RKO (cell line): ENCODE measurements at places on chromosomes 16 and 17.

DNA sequence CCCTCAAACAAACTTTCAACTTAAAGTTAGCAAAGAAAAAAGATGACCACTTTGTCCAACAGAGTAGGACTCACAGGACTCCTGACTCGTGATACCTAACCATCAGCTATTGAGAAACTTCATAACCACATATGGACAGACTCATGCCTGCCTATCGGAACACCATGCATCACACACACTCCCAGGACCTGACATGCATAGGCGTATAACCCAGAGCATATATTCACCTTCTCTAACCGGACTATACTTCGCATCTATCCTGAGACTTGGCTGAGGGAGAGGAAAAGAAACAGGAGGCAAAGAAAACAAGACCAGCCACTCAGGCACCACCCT is 2.2 kb downstream of the PIP4K2B start:
- DNase-seq, result peak; percentile 46

DNA sequence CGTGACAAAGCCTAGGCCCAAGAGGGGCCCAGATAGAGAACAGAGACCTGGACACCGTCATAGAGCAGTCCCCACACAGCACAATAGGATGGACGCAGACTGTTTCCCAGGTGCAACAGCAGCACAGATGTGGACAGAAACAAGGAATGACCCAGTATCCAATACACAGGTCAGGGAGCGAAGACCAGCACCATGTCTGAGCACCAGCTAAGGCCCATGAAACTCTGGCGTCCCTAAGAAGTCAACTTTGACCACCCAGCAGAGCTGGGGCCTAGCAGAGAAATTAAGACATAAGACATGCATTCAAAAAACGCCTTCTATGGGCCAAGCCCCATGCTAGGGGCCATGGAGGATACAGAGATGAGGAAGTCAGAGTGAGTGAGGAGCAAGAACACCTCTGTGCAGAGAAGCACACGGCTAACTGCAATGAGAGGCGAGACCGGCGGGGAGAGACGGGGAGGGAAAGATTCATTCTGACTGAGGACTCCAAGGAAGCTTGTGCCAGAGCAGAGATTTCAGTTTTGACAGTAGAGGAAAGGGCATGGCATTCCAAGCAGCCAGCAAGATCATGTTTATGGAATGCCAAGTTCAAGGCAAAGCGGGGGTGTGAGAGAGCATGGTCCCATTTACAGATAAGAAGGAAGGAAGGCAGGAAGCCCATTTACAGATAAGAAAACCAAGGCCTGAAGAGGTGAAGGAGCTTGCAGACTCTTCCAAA is 50.8 kb downstream of the PITPNM3 start:
- no peak for DNase-seq

DNA sequence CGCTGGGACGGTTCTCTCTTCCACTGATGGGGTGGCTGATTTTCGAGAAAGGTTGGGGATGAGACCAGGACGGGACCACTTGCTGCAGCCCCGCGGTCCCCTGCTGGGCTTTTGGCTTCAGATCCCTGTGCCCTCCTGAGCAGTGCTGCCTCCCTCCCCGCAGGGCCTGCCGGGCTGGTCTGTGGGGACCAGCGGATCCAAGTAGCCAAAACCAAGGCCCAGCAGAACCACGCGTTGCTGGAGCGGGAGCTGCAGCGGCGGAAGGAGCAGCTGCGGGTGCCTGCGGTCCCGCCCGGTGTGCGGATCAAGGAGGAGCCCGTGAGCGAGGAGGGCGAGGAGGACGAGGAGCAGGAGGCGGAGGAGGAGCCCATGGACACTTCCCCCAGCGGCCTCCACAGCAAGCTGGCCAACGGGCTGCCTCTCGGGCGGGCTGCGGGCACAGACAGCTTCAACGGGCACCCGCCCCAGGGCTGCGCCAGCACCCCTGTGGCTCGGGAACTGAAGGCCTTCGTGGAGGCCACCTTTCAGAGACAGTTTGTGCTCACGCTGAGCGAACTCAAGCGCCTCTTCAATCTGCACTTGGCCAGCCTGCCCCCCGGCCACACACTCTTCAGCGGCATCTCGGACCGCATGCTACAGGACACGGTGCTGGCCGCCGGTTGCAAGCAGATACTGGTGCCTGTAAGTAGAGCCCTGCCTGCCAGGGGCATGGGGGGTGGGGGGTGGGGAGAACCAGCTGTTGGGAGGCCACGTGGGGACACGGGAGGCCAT is 28.6 kb downstream of the POLR3E start:
- no peak for DNase-seq

DNA sequence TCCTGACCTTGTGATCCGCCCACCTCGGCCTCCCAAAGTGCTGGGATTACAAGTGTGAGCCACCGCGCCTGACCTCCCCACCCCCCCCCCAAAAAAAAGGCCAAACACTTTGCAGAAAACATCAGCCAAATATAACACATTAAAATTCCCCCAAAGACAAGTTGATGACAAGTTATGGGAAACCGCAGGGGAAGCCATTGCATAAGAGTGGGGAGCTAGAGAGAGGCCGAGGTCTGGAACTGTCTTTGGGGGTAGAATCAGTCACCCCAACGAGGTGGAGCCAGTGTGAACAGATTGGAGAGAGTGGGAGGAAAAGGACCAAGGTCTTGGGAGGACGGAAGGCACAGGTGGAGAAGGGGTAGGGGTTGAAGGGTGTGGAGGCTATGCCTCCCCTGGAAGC is 2.8 kb downstream of the DRC3 start:
- DNase-seq, result no peak

- no peak for DNase-seq
Observed at GRCh38 chr17:66296289-66296725, 6.1 kb upstream of the PRKCA start.

DNA sequence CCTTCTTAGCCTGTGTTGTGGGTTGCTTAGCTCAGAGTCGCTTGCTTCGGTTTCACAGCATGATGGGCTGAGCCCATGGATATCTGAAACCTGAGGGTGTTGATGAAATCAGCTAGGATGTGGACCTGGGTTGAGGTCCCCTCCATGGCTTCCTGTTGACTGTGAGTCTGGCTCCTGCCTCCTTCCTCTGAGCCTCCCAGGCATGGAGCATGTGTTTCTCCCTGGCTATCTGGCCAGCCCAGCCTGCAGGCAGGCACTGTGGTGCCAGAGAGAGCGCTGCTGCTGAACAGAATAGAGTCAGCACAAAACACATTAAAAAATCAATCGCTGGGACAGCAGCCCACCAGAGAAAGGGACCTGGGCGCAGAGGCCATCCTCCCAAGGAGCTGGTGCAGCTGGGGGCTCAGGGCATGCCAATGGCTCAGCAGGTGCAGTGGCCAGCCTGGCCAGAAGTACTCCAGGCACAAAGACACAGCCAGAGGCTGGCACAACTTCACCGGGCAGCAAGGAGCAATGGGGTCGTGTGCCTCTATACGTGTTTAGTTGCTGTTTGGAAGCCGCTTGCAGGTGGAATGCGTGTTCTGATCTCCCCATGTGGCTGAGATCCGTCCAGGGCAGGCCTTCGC is 28.3 kb upstream of the GPRC5C start:
- DNase-seq, result no peak

GRCh38 chr16:66904428-66904845 is 14.2 kb downstream of the CDH16 start:
- no peak for DNase-seq

- DNase-seq, result peak; percentile 94
Observed at GRCh38 chr16:4614571-4615383, at the start of gene UBALD1. TSS of gene UBALD1 (minus strand) at chr16:4614888. CDS start at chr16:4614797, 91 bp downstream.

GRCh38 chr17:37106049-37106448 is 157.3 kb downstream of the AATF start:
- DNase-seq, result no peak

DNA sequence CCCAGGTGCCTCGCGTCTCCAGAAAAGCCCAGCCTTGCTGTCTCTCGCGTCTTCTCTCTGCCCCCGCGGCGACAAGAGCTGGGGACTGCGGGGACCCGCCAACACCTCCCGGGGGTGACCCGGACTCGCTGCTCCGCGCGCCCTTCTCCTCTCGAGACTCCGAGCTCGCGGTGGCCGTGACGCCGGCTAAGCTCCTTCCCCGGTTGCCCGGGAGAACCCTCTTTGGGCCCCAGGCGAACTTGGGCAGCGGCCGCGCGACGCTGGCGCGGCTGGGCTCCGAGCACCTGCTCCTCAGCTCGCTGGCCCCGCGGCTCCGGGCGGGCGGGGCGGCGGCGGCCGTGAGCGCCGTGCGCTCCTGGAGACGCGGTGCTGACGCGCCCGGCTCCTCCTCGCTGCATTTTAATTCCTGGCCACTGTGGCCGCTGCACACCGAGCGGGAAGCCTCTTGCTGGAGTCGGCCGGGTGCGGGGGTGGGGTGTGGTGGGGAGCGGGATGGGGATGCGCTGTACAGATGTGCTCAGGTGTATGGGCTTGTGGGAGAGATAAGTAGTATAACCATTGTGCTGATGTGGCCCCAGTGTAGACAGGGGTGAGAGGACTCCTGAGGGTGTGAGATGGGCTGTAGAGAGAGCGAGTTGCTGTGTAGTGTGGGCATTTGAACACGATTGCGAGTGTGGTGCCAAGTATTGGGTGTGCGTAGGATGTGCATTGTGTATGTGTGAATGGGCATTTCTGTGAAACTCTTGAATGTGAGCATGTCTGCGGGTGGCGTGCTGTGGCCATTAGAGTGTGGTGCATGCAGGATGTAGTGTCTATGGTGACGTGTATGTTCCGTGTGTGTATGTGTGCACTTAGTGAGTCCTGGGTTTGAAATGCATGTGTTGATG is at the start of gene ASIC2:
Gene ASIC2, minus strand, starts transcription at position 315 of the 887 bp plus-strand sequence.
- no peak for DNase-seq

DNA sequence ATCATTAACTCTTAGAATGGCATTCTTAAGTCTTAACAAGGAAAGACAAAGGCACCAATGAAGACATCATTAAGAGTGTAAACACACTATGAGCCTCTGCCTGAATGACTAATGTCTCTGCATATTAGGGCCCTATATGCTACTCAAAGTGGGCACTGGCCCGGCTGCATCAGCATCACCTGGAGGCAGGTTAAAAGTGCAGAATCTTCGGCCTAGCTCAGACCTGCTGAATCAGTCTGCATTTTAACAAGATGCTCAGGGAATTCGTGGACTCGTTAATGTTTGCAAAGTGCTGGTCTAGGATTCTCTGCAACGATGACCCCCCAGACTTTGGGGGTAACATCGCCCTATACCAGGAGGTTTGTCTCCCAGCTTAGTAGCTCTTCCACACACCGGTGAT is 6.7 kb downstream of the MPP3 start:
- DNase-seq, result no peak

DNA sequence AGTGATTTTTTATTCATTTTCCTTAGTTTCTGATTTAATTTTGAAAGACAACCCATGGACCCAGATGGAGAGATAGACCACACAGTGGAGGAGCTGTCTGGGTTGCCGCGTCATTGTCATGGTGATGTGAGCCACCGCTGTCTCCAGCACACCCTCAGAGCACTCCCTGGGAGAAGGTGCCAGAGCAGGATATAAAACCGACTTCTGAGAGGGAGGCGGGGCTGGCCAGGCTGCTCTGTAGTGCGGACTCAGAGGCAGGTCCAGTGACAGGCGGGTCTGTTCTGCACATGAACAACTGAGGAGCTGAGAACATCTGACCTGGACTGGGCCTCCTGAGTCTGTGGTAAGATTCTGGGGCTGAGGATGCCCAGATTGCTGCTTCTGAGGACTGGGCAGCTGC is 216.3 kb upstream of the NLRP1 start:
- DNase-seq, result no peak

GRCh38 chr17:40550608-40551007 is 14.7 kb downstream of the CCR7 start:
- DNase-seq, result no peak

DNA sequence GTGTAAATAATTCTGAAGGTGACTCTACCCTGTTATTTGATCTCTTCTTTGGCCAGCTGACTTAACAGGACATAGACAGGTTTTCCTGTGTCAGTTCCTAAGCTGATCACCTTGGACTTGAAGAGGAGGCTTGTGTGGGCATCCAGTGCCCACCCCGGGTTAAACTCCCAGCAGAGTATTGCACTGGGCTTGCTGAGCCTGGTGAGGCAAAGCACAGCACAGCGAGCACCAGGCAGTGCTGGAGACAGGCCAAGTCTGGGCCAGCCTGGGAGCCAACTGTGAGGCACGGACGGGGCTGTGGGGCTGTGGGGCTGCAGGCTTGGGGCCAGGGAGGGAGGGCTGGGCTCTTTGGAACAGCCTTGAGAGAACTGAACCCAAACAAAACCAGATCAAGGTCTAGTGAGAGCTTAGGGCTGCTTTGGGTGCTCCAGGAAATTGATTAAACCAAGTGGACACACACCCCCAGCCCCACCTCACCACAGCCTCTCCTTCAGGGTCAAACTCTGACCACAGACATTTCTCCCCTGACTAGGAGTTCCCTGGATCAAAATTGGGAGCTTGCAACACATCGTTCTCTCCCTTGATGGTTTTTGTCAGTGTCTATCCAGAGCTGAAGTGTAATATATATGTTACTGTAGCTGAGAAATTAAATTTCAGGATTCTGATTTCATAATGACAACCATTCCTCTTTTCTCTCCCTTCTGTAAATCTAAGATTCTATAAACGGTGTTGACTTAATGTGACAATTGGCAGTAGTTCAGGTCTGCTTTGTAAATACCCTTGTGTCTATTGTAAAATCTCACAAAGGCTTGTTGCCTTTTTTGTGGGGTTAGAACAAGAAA is 5.1 kb downstream of the STH start:
- DNase-seq, result no peak

GRCh38 chr17:74181341-74181740 is 22.1 kb upstream of the RPL38 start:
- no peak for DNase-seq

- DNase-seq, result no peak
Observed at GRCh38 chr17:36105781-36106492, 2.3 kb downstream of the CCL4 start.

- no peak for DNase-seq
Observed at GRCh38 chr16:50602126-50602525, 53.9 kb downstream of the NKD1 start.

- DNase-seq, result no peak
Observed at GRCh38 chr16:50266337-50267091, at the start of gene ADCY7. TSS of gene ADCY7 (plus strand) at chr16:50266551. CDS start at chr16:50288180, 21,629 bp downstream.
